Stimulated activated CD4-positive, alpha-beta T cell treated with anti-CD3 and anti-CD28 coated beads, Interleukin-4, amount 100 ng/mL, for 24 hours (primary cell): ENCODE measurements at places on chromosomes 6 and 20.

- no peak for DNase-seq
Observed at GRCh38 chr6:132544826-132545225, 6.7 kb downstream of the TAAR9 start.

DNA sequence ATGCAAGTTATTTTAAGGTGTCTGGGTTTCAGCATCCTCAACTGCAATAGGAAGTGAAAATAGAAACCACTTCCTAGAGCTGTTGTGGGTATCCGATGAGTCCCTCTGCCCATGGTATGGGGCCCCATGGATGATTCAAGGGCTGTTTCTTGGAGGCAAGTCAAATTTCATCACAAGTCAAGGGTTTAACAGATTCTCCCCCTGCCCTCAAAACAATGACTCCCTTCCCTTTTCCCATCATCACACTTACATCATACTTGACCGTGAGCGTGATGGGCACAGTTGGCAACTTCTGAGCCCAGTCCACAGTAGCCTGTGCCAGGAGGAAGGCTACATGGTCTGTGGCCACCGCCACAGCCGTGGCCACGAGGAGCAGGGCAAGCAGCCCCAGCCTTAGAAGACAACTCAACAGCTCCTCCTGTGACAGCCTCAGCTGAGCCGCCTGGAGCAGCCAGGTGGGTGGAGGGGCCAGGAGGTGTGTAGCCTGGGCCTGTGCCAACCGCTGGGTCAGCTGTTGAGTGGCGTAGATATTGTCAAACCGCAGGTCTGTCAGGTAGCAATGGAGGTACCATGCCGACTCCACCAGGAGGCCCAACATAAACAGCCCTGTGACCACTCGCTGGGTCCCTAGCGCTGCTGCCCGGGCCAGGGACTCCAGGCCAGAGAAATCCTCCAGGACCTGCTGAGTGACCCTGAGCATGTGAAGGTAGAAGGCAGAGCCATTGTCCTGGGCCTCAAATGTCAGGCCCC, 5.2 kb downstream of the OCSTAMP start:
- DNase-seq, result peak; percentile 48

DNA sequence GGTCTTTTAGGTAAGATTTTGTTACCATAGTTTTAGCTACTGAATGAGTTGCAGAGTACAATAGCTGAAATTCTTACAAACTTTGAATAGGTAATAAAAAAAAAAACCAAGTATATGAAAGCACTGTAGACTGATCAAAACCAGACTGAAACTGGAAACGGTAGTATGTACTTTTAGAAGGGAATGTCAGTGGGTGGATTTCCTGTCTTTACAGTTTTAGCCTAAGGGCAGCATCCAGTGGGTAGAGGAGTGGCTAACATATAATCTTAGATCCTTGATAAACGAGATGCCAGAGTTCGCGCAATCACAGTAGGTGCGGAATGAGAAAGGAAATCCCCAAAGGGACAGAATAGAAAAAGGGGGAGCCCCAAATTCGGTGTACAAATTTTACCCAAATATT, 385.9 kb upstream of the RUNX2 start:
- no peak for DNase-seq

GRCh38 chr6:21885111-21885510, 291.6 kb downstream of the SOX4 start:
- no peak for DNase-seq

GRCh38 chr6:152301765-152302568, 335.2 kb downstream of the SYNE1 start:
- DNase-seq, result peak; percentile 91
